Fibroblast of mammary gland (primary cell): ENCODE measurements at places on chromosomes 13 and 19.

- DNase-seq, result no peak
These were observed 236.4 kb downstream of the ATP8A2 start for GRCh38 chr13:25608181-25608580.

- no peak for DNase-seq
These were observed 1.1 kb downstream of the TLE2 start for GRCh38 chr19:3027981-3028304.

- no peak for DNase-seq
These were observed 57.6 kb downstream of the COL4A1 start for GRCh38 chr13:110249326-110249725.

- DNase-seq, result no peak
These were observed 676.9 kb upstream of the PCDH20 start for GRCh38 chr13:62092536-62092935.

GRCh38 chr13:34721631-34722595 lies 220.2 kb upstream of the NBEA start:
- DNase-seq, result no peak

DNA sequence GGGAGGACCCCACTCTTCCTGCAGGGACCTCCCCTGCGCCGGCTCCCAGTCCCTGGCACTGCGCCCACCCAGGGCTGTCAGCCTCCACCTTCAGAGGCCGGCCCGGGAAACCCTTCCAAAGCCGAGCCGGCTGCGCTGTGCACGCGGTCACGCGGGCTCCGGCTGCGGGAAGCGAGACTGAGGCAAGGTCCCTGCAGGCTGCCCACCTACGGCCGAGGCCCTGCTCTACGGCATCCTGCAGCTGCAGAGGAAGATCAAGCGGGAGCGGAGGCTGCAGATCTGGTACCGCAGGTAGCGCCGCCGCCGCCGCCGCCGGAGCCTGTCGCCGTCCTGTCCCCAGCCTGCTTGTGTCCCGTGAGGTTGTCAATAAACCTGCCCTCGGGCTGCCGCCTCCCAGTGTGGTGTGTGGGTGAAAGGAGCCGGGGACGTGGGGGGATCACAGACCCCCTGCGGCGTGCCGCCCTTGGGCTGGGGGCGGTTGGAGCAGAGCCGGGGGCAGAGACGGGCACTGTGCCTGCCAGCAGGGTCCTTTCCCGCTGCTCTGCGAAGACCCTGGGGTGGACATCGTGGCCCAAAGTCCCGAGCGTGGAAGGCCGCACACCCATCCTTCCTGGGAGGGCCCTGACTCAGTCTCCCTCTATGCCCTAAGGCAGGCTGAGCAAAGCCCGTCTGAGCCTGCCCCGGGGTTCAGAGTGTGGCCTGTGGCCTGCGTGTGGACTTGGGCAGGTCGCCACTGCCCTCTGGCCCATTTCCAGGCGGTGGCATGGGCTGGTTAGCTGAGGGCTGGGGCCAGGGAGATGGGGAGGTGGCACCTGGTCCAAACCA lies 5.9 kb downstream of the GAMT start:
- DNase-seq, result no peak

GRCh38 chr19:19746286-19747213 lies 13.6 kb upstream of the ZNF14 start:
- DNase-seq, result no peak

DNA sequence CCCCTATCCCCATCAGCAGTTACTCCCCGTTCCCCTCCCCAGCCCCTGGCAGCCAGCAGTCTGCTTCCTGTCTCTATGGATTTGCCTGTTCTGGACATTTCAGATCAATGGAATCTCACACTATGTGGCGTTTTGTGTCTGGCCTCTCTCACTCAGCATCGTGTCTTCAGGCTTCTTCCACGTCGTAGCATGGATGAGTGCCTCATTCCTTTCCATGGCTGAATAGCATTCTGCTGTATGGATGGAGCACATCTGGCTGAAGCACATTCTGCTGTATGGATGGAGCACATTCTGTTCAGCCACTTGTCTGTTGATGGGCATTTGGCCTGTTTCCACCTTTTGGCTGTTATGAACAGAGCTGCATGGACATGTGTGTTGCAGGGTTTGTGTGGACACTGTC lies 29.5 kb downstream of the CRTC1 start:
- peak; percentile 25 for DNase-seq

DNA sequence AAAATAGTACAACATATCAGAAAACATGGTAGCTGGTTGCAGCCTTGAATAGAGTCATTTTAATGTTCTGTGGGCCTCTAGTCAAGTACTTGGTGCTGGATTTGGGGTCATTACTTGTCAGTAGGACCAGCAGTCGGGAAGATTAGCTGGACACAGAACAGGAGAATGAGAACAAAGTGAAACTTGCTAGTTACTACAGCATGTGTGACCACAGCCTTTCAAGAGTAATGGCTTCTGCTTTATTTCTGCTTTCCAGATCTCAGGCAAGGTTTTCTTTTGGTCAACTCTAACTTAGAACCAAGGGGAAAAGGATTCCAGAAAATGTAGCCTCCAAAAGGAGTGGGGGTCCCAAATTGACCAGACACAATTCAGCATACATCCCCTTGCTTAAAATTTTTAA lies 17.1 kb upstream of the VWA8 start:
- no peak for DNase-seq

DNA sequence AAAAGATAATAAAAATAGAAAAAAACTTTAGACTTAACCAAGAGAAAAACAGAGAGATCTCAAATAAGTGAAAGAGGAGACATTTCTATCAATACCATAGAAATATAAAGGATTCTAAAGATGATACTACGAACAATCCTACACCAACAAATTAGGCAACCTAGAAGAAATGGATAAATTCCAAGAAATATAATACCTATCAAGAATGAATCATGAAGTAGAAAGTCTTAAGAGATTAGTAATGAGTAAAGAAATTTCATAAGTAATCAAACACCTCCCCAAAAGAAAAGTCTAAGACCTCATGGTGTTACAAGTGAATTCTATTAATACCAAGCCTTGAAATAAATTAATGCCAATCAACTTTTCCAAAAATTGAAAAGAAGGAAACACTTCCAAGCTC lies 1584.5 kb upstream of the MIR17HG start:
- DNase-seq, result no peak

DNA sequence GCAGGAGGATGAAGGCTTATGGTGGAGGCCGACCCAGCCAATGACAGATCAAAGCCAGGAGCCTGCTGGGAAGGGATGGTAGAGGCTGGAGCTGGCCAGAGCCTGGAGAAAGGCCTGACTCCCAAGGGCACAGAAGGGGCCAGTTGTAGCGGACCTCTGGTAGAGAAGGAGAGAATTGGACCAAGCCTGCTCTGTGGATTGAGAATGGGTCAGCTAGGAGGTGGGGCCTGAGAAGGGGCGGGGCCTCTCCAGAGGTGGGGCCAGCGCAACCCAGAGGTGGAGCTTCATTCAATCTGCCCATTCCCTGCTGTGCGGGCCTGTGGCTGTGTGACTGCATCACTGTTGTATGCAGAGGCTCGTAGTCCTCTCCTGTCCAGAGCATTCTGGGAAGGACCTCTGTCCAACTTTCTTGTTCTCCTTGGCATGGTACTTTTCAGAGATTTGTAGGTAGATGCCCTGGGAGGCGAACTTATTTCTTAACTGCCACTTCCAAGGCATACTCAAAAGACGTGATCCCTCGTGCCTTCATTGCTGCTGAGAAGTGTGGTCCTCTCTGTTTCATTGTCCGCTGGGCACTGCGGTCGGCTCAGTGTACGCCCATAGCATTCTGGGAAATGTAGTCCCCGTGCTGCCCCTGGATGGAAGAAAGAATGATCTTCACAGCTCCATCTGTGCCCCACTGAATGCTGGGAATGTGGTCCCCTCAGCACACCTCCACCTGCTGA lies 6.7 kb downstream of the GRIN2D start:
- DNase-seq, result peak; percentile 91

- DNase-seq, result no peak
These were observed 814 bp downstream of the SLC25A23 start for GRCh38 chr19:6458695-6459261.

GRCh38 chr19:33737681-33738371 lies 58.8 kb upstream of the KCTD15 start:
- DNase-seq, result no peak

GRCh38 chr19:5048727-5049553 lies 80.0 kb downstream of the KDM4B start:
- peak; percentile 64 for DNase-seq

DNA sequence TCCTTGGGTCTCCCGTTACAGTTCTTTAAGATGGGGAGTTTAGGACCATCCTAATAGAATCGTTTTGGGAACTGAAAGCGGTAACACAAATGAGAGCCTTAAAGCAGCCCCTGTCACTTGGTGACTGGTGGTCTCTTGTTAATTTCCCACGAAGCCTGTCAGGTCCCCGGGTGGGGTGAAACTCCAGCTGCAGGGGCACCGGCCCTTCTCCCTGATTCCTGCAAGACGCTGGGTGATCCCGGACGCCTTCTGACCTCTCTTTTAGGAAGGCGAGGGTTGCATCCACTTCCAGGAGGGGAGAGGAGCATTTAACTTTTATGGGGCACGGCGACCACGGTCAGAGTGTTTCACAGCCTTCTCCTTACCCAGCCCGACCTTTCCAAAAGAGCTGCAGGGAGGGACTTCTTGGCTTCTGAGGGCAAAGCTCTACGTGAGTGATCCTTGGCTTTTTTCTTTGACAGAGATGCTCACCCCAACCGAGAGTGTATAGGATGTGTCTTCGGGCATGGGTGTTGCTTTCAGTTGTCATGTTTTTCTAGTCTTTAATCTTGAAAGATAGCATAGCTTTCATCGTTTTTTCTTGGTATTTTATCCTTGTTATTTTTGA lies 688 bp downstream of the ZNF225 start:
- no peak for DNase-seq

DNA sequence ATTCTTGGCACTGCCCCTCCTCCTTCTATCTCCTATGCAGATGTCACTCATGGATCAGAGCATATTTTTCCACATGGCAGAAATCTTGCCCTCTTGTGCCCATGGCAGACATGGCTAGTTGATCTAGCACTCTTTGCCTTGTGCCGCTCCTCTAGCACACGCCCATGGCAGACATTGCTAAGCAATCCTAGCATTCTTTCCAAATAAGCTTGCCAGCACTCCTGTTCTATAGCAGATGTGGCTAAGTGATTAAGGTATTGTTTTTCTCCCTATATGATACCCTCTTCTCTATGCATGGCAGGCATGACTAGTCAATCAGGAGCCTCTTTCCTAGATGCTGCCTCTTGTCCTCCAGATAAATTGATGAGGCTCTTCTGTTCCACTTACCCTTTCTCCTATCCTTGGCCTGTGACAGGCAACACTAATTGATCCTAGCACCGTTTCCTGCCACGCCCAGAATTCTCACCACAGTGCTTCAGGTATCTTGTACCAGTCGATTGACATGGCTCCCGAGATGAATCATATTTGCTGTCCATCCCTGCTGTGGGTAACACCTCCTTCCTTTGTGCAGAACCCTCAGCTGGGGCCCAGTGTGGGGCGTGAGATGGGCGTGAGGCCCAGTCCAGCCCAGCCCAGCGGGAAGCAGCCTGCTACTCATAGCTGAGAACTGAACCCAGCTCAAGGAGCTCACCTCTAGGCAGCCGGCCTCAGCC lies 26.9 kb downstream of the TMED1 start:
- DNase-seq, result peak; percentile 64

DNA sequence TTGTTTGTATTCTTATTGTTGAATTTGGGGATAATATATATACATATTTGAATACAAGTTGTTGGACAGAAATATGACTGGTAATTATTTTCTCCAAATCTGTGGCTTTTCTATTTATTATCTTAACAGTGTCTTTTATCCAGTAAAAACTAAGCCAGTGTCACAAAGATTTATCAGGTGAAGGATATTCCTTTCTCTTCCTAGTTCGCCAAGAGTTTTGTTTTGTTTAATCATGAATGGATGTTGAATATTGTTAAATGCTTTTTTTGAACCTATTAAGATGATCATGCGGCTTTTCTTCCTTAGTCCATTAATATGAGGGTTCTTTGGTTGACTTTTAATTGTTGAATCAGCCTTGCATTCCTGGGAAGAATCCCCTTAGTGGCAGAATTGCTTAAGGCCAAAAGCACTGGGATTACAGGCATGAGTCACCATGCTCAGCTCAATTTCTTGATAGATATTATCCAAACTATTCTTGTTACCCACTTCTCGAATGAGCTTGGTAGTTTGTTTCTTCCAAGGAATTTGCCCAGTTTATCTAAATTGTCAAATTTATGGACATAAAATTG lies 53.3 kb downstream of the TEX26 start:
- peak; percentile 68 for DNase-seq

GRCh38 chr19:33755099-33756035 lies 41.3 kb upstream of the KCTD15 start:
- DNase-seq, result no peak
